ENCODE measurements at places on chromosomes 6 and 20. TPM values are rescaled to one million over a fixed set of nuclear protein-coding genes. Genes with fewer than 3 reads are reported as not detected.

The XKR7 gene
- not detected for total RNA-seq

The HMGN3 gene
- 46.6 TPM for total RNA-seq

The TP53TG5 gene
- total RNA-seq = not detected

The SLC4A11 gene
- total RNA-seq = 1.9 TPM

The APMAP gene
- 206 TPM for total RNA-seq

The ENPP1 gene
- 9.5 TPM for total RNA-seq

The PAK5 gene
- not detected for total RNA-seq

The ARFGEF2 gene
- 31.5 TPM for total RNA-seq

GRCh38 chr6:123418071-123418470, 218.7 kb downstream of the TRDN start:
- no peak for DNase-seq

- DNase-seq = no peak
Observed at GRCh38 chr6:16483315-16483875, 245.0 kb downstream of the GMPR start.

DNA sequence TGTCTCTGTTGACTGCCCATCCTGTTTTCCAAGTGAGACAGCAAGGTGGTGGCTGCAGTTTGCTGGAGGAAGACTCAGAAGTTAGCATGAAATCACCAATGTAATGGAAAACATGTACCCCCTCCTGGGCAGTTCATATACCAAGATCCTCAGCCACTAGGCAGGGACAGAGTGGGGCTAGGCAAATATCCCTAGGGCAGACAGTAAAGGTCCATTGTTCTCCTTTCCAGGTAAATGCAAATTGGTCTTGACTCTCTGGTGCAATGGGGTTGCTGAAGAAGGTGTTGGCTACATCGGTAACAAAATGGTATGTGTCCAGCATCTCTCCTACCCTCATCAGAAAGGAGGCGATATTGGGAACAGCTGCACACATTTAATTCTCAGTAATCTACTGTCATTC, 233.6 kb upstream of the SOX4 start:
- DNase-seq = no peak

- DNase-seq = no peak
Observed at GRCh38 chr6:116229287-116229913, 24.5 kb downstream of the TSPYL4 start.

DNA sequence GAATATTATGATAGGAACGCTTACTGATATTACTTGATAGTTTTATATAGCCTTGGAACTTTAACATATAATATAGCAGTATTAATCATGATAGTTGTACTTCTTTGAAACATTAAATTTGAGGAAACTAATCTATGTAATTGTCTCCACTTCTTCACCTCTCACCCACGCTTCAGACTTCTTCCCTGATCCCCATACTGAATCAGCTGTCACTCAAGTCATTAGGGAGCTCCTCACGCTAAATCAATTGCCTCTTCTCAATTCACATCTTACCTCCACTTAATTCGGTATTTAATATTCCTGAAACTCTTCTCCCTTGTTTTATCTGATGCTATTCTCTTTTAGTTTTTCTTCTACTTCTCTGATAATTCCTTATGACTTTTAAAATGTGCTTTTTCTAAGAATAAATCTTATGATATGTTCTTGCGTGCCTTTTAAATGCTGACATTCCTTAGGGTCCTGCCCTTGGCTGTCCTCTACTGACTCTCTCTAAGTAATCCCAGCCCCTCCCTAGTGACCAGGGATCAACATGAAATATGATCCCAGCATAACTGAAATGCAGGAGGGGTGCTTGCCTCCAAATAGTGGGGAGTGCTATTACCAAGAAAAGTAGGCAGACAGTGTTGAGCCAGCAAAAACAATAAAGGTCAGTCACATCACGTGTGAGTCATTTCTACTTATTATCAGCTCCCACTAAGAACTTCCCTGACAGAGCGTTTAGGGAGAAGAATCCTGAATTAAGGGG, 9.9 kb downstream of the ANKRD66 start:
- no peak for DNase-seq

DNA sequence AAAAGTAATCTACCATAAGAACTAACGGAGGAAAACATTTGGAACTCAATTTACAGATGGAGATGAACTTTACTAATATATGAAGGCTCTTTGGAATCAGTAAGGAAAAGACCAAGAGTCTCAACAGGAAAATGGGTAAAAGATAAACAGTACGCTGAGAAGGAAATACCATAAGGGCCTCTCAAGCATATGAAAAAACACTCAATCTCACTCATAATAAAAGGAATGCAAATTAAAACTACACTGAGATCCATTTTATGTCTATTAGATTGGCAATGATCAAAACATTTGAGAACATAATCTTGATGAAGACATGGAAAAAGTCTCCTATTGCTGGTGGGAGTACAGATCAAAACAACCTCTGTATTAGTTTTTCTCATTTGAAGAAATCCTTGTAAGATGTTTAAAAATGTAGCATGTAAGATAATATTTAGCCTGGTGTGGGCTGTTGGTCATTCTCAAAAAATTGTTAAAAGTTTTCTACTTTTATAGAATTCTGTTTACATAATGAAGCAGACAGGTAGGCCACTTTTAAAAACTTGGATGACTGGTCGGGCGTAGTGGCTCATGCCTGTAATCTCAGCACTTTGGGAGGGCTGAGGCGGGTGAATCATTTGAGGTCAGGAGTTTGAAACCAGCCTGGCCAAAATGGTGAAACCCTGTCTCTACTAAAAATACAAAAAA, 14.5 kb downstream of the REV3L start:
- no peak for DNase-seq

- DNase-seq = no peak
Observed at GRCh38 chr20:58629215-58629580, 21.9 kb upstream of the STX16 start.

GRCh38 chr20:48910347-48910781, 11.1 kb upstream of the ARFGEF2 start:
- no peak for DNase-seq

DNA sequence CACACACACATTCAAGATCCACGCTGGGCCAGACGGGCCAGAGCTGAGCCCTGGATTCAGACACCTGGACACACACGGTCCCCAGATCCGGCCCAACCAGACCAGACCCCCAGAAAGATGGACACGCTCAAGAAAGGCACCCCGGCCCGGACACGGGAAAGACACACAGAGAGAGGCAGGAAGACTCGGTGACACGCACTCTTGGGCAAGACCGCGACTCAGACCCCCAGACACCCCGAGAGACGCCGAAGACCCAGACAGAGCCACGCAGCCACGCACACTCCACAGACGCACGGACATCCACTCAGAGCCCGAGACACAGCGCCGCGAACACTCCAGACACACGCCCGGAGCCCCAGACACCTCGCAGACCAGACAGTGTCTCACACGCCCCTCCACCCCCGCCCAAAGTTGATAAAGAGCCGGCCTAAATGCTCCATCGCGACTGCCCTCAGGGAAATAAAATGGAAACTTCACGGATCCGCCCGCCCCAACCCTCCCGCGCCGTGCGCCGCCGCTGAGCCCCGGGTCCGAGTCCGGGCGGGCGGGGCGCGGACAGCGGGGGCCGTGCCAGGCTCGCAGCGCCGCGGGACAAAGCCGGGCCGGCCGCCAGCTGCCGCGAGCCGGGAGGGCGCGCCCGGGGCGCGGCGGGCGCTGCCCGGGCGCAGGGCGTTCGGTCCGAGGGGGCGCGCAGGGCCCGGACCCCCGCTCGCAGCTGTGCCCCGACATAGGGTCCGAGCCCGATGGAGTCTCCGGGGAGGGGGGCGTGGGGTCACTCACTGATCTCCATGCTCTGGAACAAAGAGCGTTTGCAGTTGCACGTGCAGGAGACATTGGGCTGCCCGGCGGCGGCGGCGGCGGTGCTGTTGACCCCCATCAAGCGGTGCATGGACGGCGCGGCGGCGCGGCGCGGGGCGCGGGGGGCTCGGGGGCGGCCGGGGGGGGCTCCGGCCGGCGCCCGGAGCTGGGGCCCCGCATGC, 831 bp downstream of the PMEPA1 start:
- DNase-seq = no peak

DNA sequence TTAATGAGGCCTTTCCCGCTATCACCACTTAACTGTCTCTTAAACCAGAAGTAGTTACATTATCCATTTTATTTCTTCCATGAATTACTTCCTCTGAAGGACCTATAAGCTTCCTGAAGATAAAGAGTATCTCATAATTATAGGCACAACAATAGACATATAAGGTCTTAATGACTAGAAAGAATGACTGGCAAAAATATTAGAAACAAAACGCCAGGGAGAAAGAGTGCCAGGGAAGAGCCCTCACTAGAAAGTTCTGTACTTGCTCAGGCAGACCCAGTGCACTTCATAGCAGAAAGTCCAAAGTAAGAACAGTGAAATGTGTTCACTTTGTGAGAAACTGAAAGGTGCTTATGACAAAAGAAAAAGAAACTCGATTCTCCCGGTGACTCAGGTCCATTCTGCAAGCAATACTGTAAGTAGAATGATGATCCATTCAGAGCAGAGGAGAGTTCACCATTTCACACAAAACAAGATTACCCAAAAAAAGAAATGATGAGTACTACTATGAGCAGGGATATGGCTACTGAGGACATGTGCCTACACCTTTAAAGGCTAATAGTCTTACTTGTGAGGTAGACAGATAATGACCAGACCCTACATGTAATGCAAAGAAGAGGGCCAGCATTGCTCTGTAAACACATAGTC, 5.5 kb downstream of the ZNF334 start:
- DNase-seq = no peak

GRCh38 chr6:73695619-73696421, at the start of gene CD109:
Gene CD109, plus strand, starts transcription at chr6:73696203. Its CDS starts 13 bp downstream, at chr6:73696216.
- peak; percentile 68 for DNase-seq
